Stimulated activated CD8-positive, alpha-beta memory T cell treated with anti-CD3 and anti-CD28 coated beads, Interleukin-12 subunit alpha, Interleukin-12 subunit beta, amount 100 ng/mL, for 1 hour (primary cell): ENCODE measurements at places on chromosomes 3 and 15.

- no peak for DNase-seq
These were observed 121.6 kb downstream of the UBE2E2 start for GRCh38 chr3:23324745-23325144.

- no peak for DNase-seq
These were observed 70.5 kb upstream of the ALDH1A3 start for GRCh38 chr15:100809151-100809550.

- DNase-seq = no peak
These were observed 2.6 kb upstream of the NGLY1 start for GRCh38 chr3:25785826-25786225.

GRCh38 chr3:26498271-26498670, 124.3 kb upstream of the LRRC3B start:
- no peak for DNase-seq

DNA sequence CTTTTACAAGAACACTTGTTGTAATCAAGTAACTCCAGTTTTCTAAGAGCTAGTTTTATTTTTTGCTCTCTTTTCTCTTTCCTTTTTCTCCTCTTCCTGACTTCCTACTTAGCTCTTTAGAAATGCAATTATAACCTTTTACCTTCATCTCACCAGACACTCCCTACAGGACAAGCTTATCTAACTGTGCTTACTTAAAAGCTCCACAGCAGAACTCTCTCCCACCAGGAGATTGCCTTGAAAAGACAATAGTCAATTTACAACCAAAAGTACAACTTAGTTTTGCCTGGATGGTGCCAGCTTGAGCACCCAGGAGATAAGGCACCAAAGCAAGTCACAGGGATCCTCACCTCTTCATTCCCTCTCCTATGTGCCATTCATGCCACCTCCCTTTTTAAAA, 573.8 kb upstream of the LMCD1 start:
- DNase-seq = no peak

- DNase-seq = no peak
These were observed 2.9 kb upstream of the JAGN1 start for GRCh38 chr3:9887480-9887879.
